ENCODE measurements at places on chromosomes 5 and 9. TPM values are rescaled to one million over a fixed set of nuclear protein-coding genes. Genes with fewer than 3 reads are reported as not detected.
A peak's percentile ranks its signal among the peaks of the same experiment; 100 is the strongest.

- DNase-seq = no peak
- H3K27ac ChIP-seq = no peak overlapping the region
- H3K4me3 ChIP-seq = no peak overlapping the region
- no peaks in the 10 kb centered on the region for H3K36me3 ChIP-seq
- H3K4me1 ChIP-seq = no peaks in the 10 kb centered on the region
- no peaks in the 10 kb centered on the region for H3K27me3 ChIP-seq
Measured at GRCh38 chr5:160660132-160660531, 191.9 kb downstream of the ATP10B start.

DNA sequence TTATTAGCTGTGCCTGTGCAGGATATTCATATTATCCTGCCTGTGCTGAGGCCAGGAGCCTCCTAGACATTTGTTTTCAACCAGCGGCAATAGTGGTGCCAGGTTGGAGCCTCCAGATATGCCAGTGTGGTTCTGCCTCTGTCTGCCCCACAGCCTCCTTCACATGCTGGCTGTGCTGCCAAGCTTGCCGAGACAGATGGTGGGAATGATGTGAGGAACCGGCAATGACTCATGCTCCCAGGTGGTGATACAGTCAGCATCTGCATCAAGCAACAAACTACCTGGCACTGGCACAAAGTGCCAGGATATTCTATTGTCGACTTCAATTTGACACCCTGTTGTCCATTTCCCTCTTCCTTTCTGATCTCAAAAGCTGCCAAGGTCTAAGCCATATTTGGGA lies 285.7 kb downstream of the CHSY3 start:
- no peak overlapping the region for H3K27ac ChIP-seq
- no peaks in the 10 kb centered on the region for H3K4me1 ChIP-seq
- H3K27me3 ChIP-seq = no peaks in the 10 kb centered on the region

DNA sequence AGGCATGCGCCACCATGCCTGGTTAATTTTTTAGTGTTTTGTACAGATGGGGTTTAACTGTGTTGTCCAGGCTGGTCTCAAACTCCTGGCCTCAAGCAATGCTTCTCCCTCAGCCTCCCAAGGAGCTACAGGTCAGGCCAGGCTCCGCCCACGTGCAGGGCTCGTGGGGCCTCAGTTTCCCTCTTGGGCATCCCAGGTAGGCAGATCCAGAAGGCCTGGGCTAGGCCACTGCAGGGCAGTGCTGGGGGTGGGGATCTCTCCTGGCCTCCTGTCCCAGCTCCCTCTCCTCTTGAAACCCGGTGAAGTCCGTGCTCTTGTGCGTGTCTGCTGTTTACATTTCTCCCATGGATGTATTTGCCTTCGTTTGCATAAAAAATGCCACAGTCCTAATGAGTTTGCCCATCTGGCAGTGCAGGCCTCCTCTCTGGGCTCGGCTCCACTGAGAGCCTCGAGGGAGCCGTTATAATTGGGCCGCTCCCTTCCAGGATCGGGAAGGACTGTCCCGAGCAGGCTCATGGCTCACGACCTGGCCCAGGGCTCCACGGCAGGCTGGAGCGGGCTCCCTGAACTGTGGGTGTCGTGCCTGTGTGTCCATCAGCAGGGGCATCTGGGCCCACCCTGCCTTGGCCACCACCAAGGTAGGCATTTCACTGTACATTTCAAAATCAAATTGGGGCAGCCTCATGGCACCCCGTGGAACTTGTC lies 52.6 kb upstream of the RUFY1 start:
- H3K27me3 ChIP-seq = peaks cover 30% of the 10 kb centered on the region
- no peaks in the 10 kb centered on the region for H3K36me3 ChIP-seq
- DNase-seq = no peak
- H3K27ac ChIP-seq = no peak overlapping the region
- H3K4me1 ChIP-seq = peaks cover 7% of the 10 kb centered on the region
- H3K4me3 ChIP-seq = no peak overlapping the region

- H3K36me3 ChIP-seq = no peaks in the 10 kb centered on the region
- no peak overlapping the region for H3K27ac ChIP-seq
Measured at GRCh38 chr5:33929925-33930690, 6.1 kb upstream of the RXFP3 start.

DNA sequence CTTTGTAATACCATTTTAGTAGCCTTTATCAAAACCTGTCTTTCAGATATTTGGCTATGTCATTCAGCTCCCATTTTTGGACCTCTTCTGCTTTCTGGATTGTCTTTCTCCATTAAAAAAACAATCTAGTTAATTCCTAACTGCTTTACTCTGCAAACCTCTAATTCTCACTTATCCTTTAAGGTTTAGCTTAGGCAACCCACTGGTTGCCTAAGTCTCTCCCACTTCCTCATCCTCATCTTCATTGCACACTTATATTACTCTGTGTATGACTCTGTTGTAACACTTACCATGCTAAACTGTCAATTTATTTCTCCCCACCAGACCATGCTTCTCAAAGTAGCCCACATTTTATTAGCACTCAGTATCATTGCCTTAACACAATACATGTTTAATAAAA lies 205.0 kb upstream of the DMRTA1 start:
- H3K27ac ChIP-seq = no peak overlapping the region
- H3K4me1 ChIP-seq = 0 out of 2 replicates have a peak, but pooled peaks cover 8% of the 10 kb centered on the region
- H3K4me3 ChIP-seq = no peak overlapping the region
- no peaks in the 10 kb centered on the region for H3K36me3 ChIP-seq

DNA sequence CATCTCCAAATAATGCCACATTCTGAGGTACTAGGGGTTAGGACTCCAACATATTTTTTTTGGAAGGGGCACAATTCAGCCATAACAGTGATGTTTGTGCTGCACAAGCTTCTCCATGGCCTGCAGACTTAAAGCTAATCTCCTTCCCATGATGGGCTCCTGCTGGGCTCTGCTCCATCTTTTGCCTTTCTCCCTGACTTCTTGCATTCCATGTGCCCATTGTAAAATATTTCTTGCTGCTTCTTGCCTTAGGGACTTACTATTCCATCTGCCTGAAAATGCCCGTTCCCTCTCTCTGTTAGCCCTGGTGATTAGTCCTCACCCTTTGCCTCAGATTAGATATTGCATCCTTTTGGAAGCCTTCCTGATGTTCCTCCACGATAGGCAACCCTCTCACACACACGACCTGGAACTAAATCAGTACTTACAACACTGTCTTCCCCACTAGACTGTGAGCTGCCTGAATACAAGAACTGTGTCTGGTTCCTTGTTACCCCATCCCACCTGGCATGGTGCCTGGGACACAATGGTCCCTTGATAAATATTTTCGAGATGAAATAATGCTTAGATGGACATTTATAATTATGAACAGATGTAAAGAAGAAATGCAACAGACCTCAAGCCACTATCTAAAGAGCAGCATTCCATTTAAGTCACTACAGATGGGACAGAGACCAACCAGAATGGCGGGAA lies 33.5 kb downstream of the OR1J1 start:
- peaks cover 16% of the 10 kb centered on the region for H3K4me1 ChIP-seq
- H3K36me3 ChIP-seq = no peaks in the 10 kb centered on the region
- DNase-seq = no peak
- no peak overlapping the region for H3K27ac ChIP-seq
- no peak overlapping the region for H3K4me3 ChIP-seq
- H3K27me3 ChIP-seq = no peaks in the 10 kb centered on the region

DNA sequence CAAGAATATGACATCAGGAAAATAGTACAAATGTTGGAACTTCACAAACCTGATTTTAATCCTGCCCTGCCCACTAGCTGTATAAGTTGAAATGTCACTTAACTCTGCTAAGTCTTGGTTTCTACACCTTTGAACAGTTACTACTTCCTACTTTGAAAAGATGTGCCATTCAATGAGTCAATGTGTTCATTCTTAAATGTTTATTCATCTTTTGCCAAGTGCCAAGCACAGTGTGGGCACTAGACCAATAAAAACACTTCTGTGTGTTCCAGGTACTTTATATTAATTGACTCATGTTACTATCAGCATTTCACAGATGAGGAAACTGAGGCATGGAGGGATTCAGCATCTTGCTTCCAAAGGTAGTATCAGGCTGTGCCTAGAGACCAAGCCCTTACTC lies 12.8 kb downstream of the PDCL start:
- H3K4me3 ChIP-seq = no peak overlapping the region
- no peaks in the 10 kb centered on the region for H3K27me3 ChIP-seq
- DNase-seq = no peak
- H3K36me3 ChIP-seq = peaks cover 17% of the 10 kb centered on the region
- no peak overlapping the region for H3K27ac ChIP-seq

- DNase-seq = peak; percentile 53
- H3K36me3 ChIP-seq = no peaks in the 10 kb centered on the region
- H3K4me3 ChIP-seq = no peak overlapping the region
- no peak overlapping the region for H3K27ac ChIP-seq
- 0 out of 2 replicates have a peak, but pooled peaks cover 4% of the 10 kb centered on the region for H3K4me1 ChIP-seq
Measured at GRCh38 chr5:50958852-50959457, 292.5 kb downstream of the PARP8 start.

DNA sequence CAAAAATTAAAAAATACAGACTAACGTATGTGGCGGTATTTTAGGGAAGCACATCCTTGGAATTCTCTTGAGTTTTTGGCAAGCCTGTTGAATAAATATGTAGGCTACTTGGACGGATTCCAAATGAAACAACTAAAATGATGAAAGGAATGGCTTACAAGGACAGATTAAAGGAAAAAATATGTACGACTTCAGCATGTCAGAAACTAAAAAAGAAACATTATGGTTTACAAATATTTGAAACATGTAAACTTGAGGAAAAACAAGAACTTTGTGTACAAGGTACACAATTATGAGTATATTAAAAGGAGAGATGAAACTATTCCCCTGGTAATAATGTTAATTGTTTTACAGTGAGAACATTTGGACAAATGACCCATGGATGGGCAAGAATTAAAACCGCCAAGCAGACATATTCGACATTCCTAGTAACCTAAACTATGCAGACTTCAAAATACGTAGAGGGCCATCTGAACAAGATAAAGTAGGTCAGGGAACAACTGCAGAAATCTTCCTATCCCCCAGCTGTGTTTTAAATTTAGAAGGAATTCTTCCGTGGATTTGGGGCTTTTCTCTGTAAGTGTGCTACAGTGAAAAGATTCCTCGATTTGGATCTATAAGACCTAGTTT lies 12.5 kb downstream of the EDIL3 start:
- H3K27ac ChIP-seq = no peak overlapping the region
- no peaks in the 10 kb centered on the region for H3K4me1 ChIP-seq
- no peak overlapping the region for H3K4me3 ChIP-seq

DNA sequence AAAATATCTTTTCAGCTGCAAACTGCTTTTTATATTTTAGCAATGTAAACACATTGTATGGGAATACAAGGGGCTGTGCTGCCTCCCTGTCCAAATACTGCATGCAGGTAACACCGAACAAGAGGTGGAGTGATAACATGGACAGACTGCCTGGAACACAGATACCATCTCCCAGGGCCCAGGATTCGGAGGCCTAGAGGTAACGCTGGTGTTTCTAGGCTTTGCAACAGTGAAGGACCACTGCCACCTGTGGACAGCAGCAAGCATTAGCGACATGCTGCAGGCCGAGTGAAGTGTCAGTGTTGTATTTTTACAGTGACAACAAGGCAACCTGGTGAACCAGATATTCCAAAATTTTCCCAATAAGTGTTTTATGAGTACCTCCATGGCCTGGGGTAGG lies 379.1 kb downstream of the DMRT2 start:
- no peaks in the 10 kb centered on the region for H3K4me1 ChIP-seq
- H3K36me3 ChIP-seq = no peaks in the 10 kb centered on the region
- H3K27ac ChIP-seq = no peak overlapping the region
- H3K27me3 ChIP-seq = no peaks in the 10 kb centered on the region

GRCh38 chr9:109450346-109450745 lies 47.8 kb downstream of the PTPN3 start:
- H3K4me1 ChIP-seq = no peaks in the 10 kb centered on the region
- no peak overlapping the region for H3K27ac ChIP-seq
- no peak overlapping the region for H3K4me3 ChIP-seq
- no peaks in the 10 kb centered on the region for H3K36me3 ChIP-seq
- H3K27me3 ChIP-seq = no peaks in the 10 kb centered on the region

GRCh38 chr5:146048994-146049703 lies 56.2 kb downstream of the PLAC8L1 start:
- H3K27me3 ChIP-seq = no peaks in the 10 kb centered on the region
- H3K4me1 ChIP-seq = no peaks in the 10 kb centered on the region
- H3K36me3 ChIP-seq = peaks cover 2% of the 10 kb centered on the region
- DNase-seq = peak; percentile 66
- H3K27ac ChIP-seq = no peak overlapping the region
- no peak overlapping the region for H3K4me3 ChIP-seq

- DNase-seq = no peak
- H3K4me1 ChIP-seq = peaks cover 58% of the 10 kb centered on the region
- peaks cover 10% of the 10 kb centered on the region for H3K36me3 ChIP-seq
Measured at GRCh38 chr5:150789450-150789849, 10.9 kb downstream of the SMIM3 start.

- no peaks in the 10 kb centered on the region for H3K36me3 ChIP-seq
- no peaks in the 10 kb centered on the region for H3K27me3 ChIP-seq
- no peak overlapping the region for H3K4me3 ChIP-seq
- no peak for DNase-seq
Measured at GRCh38 chr9:20250791-20251190, 371.5 kb downstream of the MLLT3 start.

GRCh38 chr5:79602889-79603288 lies 9.4 kb upstream of the TENT2 start:
- H3K36me3 ChIP-seq = no peaks in the 10 kb centered on the region
- no peaks in the 10 kb centered on the region for H3K27me3 ChIP-seq
- no peak for DNase-seq
- peaks cover 10% of the 10 kb centered on the region for H3K4me1 ChIP-seq

DNA sequence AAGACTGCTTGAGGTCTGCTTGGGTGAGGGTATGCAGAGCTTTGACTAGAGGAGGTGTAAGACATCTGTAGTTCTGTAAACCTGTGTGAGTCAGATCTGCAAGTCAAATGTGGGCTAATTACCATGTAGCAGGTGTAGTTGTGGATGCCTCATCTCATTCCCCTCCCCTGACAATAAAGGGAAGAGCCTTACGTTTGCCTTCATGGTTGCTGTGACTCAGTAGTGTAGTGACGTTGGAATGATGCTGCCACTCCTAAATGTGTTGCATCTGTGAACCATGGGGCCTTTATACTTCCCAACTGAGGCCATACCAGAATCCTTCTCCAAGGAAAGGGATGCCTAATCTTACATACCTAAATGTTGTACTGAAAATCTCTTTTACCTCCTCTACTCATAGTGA lies 26.0 kb downstream of the PRDM6 start:
- DNase-seq = no peak
- no peaks in the 10 kb centered on the region for H3K4me1 ChIP-seq
- no peaks in the 10 kb centered on the region for H3K36me3 ChIP-seq

- no peak overlapping the region for H3K4me3 ChIP-seq
- no peaks in the 10 kb centered on the region for H3K27me3 ChIP-seq
- H3K4me1 ChIP-seq = peaks cover 39% of the 10 kb centered on the region
- DNase-seq = no peak
- H3K27ac ChIP-seq = no peak overlapping the region
Measured at GRCh38 chr5:180820788-180821321, 18.2 kb upstream of the MGAT1 start.

GRCh38 chr5:116923344-116923743 lies 348.7 kb upstream of the SEMA6A start:
- no peaks in the 10 kb centered on the region for H3K4me1 ChIP-seq
- no peak overlapping the region for H3K27ac ChIP-seq
- H3K4me3 ChIP-seq = no peak overlapping the region
- peaks cover 5% of the 10 kb centered on the region for H3K27me3 ChIP-seq

SPARC gene
- 192 TPM for total RNA-seq

RMRP gene
- total RNA-seq = 4,025 TPM

MAMDC4 gene
- total RNA-seq = 6.0 TPM

ETF1 gene
- 184 TPM for total RNA-seq

CCDC171 gene
- 2.5 TPM for total RNA-seq

SLCO4C1 gene
- total RNA-seq = 9.6 TPM

ALDOB gene
- total RNA-seq = 1.1 TPM

DEPDC1B gene
- total RNA-seq = 78.3 TPM

BARHL1 gene
- not detected for total RNA-seq
